ENCODE measurements at places on chromosomes 16 and 17.

- DNase-seq: no peak
These were observed 5.0 kb upstream of the KRT13 start for GRCh38 chr17:41510251-41511065.

DNA sequence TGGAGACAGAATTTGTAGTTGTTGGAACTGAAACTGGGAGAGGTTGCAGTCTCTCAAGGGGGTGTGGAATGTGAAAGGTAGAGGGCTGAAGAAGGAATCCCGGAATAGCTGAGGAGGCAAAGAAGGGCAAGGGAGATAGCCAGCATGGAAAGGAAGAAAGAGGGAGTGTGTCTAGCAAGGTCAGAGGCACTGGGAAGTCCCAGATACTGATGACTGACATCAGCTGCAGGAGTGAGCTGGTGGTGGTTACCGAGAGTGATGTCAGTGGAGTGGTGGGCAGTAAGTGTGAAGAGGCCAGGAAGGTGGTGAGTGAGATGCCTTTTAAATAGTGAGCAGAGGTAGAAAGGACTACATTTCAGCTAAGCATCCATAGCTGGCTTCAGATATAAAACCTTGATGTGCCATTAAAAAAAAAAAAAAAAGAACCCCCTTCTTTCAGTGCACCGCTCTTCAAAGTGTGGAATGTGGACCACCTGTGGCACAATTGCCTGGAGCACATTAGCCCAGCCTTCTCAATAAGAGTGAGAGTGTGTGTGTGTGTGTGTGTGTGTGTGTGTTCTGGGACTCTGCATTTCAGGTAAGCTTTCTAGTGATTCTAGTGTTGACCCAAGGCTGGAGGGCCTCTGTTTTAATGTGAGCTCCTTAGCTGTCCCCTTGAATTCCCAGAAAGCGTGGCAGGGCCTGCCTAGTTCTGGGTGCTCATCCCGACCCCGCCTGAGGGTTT is 8.5 kb downstream of the PRMT7 start:
- no peak for DNase-seq

DNA sequence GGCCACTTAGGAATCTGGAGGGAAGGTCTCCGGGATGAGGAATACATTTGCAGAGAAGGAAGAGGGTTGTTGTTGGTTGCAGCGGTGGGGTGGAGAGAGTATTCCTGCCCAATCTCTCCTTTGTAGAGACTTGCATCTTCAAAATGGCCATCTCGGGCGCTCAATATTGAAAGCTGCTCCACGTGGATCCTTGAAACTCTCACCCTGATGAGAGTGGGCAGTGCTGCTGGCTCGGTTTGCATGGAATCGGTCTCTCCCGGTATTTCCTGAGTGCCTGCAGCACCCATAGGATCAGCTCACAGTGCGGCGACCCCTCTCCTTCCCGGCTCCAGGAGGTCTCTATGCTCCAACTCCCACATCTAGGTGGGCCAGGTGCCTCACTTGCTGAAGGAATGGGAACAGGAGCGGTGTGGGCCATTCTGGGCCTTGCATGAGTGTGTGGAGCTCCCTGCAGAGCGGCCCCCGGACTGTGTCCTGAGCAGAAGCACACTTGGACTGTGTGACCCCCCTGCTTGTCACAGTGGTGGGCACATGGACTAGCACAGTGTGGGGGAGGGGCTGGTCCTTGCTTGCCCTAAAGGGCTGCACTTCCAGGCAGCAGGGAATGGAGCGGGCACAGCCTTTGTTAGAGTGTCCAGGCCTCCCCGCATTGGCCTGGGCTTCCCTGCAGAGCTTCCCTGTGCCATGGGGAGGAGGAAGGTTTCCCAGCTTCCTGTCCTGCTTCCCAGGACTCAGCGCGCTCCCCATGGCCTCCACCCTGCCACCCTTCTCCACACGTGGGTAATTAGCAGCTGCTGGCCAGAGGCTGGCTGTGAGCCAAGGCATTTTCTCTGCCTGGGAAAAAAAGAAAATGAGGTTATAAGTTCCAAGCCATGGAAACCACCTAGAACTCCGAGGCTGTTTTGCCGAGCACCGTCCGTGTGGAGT is 139.3 kb downstream of the IRF8 start:
- DNase-seq: no peak

- DNase-seq: no peak
These were observed 249.0 kb upstream of the SALL1 start for GRCh38 chr16:51399908-51400670.

Data from CD4-positive, alpha-beta memory T cell (primary cell).